Hypothalamus (tissue), 51 donors: ENCODE measurements at places on chromosomes 5 and 9.

- DNase-seq: no peak
Observed at GRCh38 chr5:90161414-90161813, 248.1 kb downstream of the CETN3 start.

GRCh38 chr9:18479405-18479804 lies 5.5 kb downstream of the ADAMTSL1 start:
- no peak for DNase-seq

- no peak for DNase-seq
Observed at GRCh38 chr5:35869685-35870277, 13.1 kb downstream of the IL7R start.

DNA sequence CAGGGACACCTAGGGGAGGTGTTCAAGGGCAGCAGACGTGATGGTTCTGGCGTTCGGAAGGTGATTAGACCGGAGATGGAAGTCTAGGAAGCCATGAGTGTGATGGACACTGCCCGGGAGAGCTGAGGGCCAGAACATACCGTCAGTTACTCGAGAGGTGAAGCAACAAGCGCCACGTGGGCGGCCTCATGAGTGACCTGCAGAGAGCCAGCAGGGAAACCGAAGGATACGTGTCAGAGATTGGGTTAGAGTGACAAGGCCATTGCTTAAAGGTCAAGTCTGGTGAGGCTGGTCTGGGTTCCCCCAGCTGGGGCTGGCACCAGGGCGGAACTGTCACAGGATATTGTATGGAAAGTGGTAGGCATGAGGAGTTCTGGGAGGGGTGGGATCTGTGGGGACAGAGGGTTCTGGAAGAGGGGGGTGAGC lies 60.0 kb downstream of the C9orf50 start:
- DNase-seq: no peak

GRCh38 chr5:10733426-10733825 lies 27.6 kb downstream of the DAP start:
- no peak for DNase-seq

DNA sequence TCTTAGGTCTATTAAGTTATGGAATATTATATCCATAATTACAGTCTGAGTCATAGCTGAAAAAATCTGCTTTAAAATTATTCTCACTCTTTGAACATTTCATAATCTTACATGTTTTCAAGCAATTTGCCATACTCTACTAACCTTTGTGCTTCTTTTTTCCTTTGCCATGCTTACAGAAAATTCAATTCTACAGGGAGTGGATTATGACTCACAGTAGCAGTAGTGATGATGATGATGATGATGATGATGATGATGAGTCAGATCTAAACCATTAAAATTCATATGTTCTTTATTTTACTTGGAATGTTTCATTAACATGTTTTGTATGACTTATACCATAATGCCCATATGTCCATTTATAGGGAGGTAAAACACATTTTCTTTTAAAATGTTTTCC lies 207.1 kb downstream of the VPS13A start:
- DNase-seq: no peak

GRCh38 chr5:156241266-156241665 lies 85.7 kb upstream of the SGCD start:
- DNase-seq: no peak

- no peak for DNase-seq
Observed at GRCh38 chr5:66249920-66250319, 105.8 kb downstream of the SREK1 start.
